ENCODE measurements at places on chromosomes 7 and 10. TPM values are rescaled to one million over a fixed set of nuclear protein-coding genes. Genes with fewer than 3 reads are reported as not detected.
A peak's percentile ranks its signal among the peaks of the same experiment; 100 is the strongest.

The EPHA1 gene
- 15.4 TPM for total RNA-seq

- no peaks in the 10 kb centered on the region for H3K4me1 ChIP-seq
- H3K4me3 ChIP-seq: no peak overlapping the region
- H3K27ac ChIP-seq: no peak overlapping the region
- no peaks in the 10 kb centered on the region for H3K27me3 ChIP-seq
Observed at GRCh38 chr7:27410812-27411544, 168.4 kb downstream of the EVX1 start.

DNA sequence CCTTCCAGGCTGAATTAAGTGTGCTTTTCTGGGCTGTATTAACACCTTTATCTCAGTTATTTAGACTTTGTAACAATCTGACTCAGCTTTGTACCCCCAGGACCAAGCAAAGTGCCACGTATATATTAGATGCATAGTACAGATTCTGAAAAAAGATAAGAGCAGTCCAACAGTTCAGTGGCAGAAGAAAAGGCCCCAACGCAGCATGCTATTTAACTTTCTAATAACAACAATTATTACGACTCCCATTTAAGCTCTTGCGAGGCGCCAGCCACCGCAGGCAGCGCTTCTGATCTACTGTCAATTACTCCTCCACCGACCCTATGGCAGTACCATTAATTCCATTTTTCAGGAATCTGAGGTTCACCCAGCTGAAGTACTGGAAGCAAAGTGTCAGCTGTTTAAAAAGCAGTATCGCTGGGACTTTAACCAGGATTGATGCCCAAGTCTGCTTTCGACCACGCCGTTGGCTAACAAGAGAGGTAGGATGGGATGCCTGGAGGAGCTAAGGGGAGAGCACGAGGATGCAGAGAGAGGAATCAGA, 638 bp downstream of the LIPA start:
- no peak for DNase-seq
- no peaks in the 10 kb centered on the region for H3K4me1 ChIP-seq
- H3K36me3 ChIP-seq: no peaks in the 10 kb centered on the region
- peak overlapping the region; percentile 77 for H3K27ac ChIP-seq

GRCh38 chr10:8485032-8485431, 430.5 kb downstream of the GATA3 start:
- H3K27me3 ChIP-seq: no peaks in the 10 kb centered on the region
- H3K4me1 ChIP-seq: no peaks in the 10 kb centered on the region
- no peaks in the 10 kb centered on the region for H3K36me3 ChIP-seq
- H3K27ac ChIP-seq: no peak overlapping the region
